Renal cortex interstitium (tissue), 15 donors: ENCODE measurements at places on chromosomes 7 and 10. TPM values are rescaled to one million over a fixed set of nuclear protein-coding genes. Genes with fewer than 3 reads are reported as not detected.

GRCh38 chr7:116851671-116852070 lies 10.7 kb upstream of the CAPZA2 start:
- DNase-seq, result no peak

- no peak for DNase-seq
Observed at GRCh38 chr7:2719007-2719406, 31.0 kb downstream of the AMZ1 start.

- DNase-seq, result no peak
Observed at GRCh38 chr7:29454899-29455451, 108.7 kb upstream of the PRR15 start.

DNA sequence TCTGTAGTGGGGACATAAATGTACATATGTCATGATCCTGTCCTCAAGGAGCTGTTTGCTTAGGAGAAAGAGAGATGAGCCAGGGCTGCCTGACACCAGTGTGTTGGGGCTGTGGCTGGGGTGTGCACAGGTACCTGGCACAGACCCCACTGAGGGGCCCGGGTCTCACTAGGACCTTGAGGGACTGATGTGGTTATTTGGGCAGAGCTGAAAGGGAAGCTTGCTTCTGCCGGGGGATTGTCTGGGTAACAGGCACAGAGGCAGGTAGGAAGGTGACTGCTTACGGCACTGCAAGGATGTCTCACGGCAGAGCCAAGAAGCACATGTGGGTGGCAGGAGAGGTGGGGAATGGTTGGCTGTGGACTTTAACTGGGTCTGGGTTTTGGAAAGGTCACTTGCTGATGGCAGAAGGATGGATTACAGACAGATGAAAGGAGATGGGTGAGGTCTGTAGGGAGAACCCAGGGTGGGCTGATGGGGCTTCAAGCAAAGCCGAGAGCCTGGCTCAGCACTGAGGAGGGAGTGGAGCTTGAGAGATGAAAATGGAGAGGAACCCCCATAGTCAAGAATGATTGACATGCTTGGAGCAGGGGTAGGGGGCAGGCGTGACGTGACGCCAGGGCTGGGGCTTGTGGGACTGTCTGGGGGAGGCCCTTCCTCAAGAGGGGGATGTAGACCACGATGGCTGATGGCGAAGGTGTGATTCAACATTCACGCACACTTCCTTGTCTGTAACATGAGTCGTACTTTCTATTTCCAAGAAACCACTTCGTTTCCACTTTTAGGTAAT lies 207.7 kb upstream of the SHH start:
- no peak for DNase-seq

The TRIP6 gene
- polyA plus RNA-seq, result 84.5 TPM

DNA sequence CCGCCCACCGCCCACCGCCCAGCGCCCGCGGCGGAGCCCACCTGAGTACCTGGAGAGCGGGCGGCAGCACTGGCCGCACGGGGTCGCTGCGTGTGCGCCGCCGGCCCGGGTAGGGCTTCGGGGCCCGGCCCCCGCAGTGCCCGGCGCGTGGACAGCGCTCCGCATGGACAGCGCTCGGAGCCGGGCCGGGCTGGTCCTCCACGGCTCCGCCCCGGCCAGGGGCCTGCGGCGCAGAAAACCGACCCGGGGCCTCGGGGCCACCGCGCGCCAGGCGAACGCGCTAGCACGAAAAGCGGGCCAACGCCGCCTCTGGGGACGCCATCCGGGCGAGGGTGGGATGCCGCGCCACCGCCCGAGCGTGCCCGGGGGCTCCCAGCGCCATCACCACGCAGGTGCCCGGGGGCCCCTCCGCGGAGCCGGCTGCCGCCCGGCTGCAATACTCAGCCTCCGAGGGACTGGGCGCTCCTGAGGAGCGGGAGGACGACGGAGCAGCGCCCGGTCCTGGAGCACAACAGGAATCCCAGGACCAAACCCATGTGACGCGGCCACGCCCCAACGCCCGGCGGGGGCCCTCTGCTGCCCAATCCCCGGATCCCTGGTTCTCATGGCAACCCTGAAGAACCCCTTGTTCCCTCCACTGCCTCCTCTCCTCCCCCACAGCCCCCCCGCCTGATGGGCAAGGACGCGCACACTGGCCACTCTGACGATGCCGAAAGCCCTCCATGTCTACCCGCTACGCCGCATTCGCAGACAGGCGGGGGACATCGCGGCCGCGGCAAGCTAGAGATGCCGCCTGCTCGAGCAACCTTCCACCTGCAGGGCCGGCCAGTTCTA lies at the start of gene GRB10:
Gene GRB10 (minus strand): TSS at position 522 of the 834 bp plus-strand sequence. CDS start 50,574 bp downstream, outside the sequence.
- DNase-seq, result no peak

DNA sequence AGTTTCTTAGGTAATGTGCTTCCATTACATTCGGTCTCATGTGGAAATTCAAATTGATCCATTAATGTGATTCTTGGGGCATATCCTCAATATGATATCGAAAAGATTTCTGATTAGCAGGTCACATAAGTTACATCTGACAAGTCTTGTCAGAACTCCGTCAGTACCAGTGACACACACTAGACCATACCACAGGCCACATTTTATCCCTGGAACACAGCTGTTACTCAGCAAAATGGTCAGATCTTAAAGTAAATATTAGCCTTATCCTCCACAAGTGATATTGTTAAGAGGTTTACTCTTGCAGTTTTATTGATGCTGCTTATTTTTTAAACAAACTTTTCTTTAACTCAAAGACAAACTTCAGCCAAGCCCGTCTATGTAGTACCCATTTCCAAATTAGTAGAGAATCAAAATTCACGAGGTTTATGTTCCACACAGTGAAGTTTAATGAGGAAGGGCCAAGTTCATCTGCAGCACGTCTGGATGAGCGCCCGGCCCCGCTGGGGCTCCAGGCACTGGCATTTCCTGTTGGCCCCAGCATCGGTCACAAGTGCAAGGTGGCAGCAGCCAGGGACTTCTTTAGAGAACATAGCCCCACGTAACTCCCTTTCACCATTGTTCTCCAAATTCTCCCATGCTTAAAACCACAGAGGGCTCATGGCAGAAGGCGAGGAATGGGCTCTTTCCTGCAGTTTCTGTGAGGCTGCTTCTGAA lies 132.2 kb downstream of the VIPR2 start:
- no peak for DNase-seq

GRCh38 chr7:65809982-65810288 lies 62.9 kb upstream of the VKORC1L1 start:
- DNase-seq, result no peak

The C10orf62 gene
- polyA plus RNA-seq, result 0.27 TPM

DNA sequence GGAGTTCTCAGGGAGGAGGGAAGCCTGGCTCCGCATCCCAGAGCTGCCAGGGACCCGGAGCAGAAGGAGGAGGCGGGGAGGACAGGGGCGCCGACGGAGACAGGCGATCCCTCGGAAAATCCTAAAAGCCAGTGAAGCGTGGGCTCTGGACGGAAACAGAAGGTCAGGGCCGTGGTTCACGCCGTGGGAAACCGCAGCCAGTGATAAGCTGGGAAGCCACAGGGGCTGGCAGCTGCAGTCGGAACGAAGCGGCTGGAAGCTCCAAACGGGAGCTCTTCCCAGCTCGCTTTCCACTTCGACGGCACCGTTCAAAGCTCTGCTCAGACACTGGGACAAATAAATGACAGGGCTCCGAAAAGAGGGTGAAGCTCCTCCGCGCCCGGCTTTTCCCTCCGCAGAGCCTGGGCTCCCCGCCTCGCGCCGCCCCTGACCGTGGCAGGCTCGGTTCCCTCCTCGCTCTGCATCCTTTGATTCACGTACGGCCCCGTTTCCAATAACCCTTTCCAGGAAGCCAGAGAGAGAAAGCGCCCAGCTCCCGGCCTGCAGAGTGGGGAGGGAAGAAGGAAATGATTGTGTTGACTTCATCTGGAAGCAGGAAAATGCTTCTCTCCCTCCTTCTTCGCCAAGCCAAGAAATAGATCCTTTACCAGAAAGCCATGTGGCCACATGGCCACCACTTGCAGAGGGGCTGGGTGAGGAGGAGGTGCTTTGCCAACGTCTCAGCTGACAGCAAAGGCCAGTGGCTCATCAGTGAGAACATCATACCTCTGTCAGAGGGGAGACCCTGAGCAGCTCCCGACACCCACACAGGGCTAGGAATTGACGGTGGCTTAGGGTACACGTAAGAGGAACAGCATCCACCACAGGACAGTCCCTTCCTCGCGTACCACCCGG lies 57.4 kb downstream of the ADRB1 start:
- DNase-seq, result peak; percentile 32
